ENCODE measurements at places on chromosomes 16 and 17.

GRCh38 chr16:46857368-46857945 is 26.5 kb upstream of the C16orf87 start:
- no peak for DNase-seq

- peak; percentile 85 for DNase-seq
Measured at GRCh38 chr16:56610017-56610608, 1.7 kb downstream of the MT2A start.

DNA sequence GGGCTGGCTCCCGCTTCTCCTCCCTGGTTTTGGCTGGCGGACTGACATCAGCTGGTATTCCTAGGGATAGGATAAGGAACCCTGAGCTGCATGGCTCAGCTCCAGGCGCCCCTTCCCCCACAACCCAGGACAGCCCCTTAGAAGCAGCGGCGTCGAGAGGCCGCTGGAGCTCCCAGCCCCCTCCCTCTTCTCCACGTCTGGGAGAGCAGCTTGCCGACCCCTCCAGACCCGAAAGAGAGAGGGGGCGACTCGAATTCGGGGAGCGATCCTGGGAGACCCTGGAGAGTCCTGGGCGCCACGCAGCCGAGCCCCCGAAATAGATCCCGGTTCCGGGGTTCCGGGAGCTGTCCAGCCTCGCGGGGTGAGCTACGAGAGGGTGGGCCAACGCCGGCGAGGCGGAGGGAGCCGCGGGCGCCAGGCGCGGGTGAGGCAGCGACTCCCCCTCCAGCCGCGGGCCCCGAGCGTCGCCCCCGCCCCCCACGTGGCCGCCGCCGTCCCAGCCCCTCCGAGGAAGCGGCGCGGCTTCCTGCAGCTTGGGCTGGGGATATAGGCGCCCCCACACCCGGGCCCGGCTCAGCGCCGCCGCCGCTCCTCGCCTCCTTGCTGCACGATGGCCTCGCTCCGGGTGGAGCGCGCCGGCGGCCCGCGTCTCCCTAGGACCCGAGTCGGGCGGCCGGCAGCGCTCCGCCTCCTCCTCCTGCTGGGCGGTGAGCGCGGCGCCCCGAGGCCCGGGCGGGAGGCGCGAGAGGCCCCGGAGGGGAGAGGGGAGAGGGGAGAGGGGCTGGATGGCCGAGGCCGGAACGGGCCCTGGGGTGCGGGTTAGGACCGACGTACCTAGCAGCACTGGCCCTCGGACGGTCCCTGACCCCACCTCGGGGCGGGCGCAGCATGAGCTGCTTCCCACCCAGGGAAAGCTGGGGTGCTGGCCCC is at the start of gene RAMP2:
Gene RAMP2 (plus strand): TSS at position 576 of the 930 bp plus-strand sequence. CDS start 35 bp downstream, at position 611.
- no peak for DNase-seq

- DNase-seq, result peak; percentile 44
Measured at GRCh38 chr16:50246299-50247122, 19.8 kb upstream of the ADCY7 start.

- no peak for DNase-seq
Measured at GRCh38 chr17:57368637-57369336, 112.5 kb downstream of the MSI2 start.

GRCh38 chr17:9645851-9646545 is 681 bp downstream of the USP43 start:
- peak; percentile 45 for DNase-seq
